ENCODE measurements at places on chromosomes 12 and 14.

DNA sequence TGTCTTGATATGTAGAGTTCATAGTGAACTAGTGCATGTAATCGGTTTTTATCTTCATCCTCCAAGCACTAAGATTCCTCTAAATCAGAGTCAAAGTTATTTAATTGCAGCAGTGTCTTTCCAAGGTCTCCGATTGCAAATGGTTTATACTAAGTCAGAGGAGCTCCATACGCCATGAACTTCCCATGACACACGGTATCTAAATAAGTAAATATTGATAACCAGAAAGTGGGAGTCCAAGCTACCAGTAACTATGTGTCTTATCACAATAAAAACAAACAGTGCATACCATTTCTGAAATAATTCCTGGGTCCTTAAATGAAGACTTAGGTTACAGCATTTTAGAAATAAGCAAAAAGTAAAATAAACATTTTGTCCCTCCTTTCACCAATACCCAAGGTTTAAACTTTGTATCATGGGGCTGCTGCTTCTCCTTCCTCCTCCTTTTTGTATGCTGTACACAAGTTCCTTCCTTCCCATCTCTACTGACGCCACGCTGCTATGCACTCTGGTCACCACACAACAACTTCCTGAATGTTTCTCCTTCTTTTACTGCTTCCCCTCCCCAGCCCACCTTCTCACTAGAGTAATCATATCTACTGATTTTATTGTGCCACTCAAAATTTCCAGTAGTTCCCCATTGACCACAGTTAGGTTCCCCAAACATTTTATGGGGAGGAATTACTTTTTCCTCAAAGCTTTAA lies 10.7 kb downstream of the NR1H4 start:
- no peak for DNase-seq

- no peak for DNase-seq
These were observed 32.6 kb downstream of the RESF1 start for GRCh38 chr12:31991815-31992214.

DNA sequence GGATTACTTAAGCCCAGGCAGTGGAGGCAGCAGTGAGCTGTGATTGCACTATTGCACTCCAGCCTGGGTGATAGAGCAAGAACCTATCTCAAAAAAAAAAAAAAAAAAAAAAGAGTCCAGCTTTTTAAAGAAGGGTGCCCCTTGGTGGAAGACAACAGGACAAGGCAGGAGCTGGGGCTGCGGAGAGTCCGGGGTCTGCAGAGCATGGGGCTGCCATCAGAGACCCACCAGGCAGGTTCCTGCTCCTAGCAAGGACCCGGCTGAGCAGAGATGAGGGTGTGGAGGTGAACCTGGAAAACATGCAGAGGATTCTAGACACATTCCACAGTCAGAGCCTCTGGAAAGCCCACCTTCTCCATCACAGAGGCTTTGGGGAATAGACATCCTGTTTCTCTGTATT lies 21.0 kb upstream of the CIPC start:
- DNase-seq = no peak

DNA sequence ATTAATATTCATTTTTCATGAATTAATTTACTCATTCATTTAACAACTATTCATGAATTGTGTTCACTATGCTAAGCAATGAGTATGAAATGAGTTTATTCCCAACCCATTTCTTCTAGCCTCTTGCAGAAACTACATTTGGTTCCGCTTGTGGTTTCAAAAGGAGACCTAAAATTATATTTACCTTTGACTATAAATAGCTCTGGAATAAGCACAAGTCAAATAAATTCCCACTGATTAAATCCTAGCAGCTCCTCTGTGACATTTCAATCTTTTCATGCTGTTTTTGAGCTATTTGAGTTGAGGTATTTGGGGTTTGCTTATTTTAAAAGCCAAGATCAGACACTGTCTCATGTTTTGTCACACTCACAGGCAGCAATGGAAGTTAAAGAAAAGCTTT lies 46.9 kb downstream of the DUSP6 start:
- no peak for DNase-seq

Data from suppressor macrophage treated with lipopolysaccharide for 4 hours (primary cell).